ENCODE measurements at places on chromosomes 5 and 9. TPM values are rescaled to one million over a fixed set of nuclear protein-coding genes. Genes with fewer than 3 reads are reported as not detected.

Gene RAD23B
- total RNA-seq = 113 TPM

Gene LEAP2
- 2.9 TPM for total RNA-seq

Gene MYOT
- not detected for total RNA-seq

Gene SPRY4
- total RNA-seq = 0.71 TPM

Gene PAEP
- not detected for total RNA-seq

Gene PTBP3
- 83.5 TPM for total RNA-seq

Gene SPINK6
- total RNA-seq = not detected

GRCh38 chr5:134656690-134657089, 8.1 kb downstream of the SEC24A start:
- H3K4me3 ChIP-seq = no peak overlapping the region
- peaks cover 15% of the 10 kb centered on the region for H3K4me1 ChIP-seq
- peaks cover 83% of the 10 kb centered on the region for H3K36me3 ChIP-seq

GRCh38 chr5:40332970-40333369, 346.7 kb upstream of the PTGER4 start:
- H3K4me3 ChIP-seq = peak overlapping the region; percentile 34
- no peak overlapping the region for H3K27ac ChIP-seq
- no peaks in the 10 kb centered on the region for H3K36me3 ChIP-seq
- peaks cover 9% of the 10 kb centered on the region for H3K4me1 ChIP-seq
- ATAC-seq = no peak

DNA sequence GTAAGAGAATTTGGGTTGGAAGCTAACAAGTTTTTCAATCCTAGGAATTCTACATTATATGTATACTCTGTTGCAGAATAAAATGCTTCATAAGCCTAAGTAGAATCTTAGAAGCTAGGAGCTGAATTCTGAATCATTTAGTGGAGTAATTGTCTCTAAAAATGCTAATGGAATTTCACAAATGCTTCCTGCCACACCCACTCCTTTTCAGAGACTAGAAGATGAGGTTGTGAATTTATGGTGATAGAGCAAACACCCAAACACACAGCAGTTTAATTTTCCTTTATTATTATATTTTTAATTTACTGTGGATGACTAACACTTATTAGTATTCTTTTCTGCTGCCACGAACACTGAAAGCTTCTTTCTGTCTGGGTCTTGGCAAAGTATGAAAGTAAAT, 208.0 kb upstream of the PDE4D start:
- no peak overlapping the region for H3K4me3 ChIP-seq
- no peak for ATAC-seq
- H3K27ac ChIP-seq = no peak overlapping the region

GRCh38 chr9:29212397-29213387, 1639.4 kb upstream of the C9orf72 start:
- H3K4me3 ChIP-seq = peak overlapping the region; percentile 59
- H3K36me3 ChIP-seq = no peaks in the 10 kb centered on the region
- no peak for ATAC-seq
- H3K4me1 ChIP-seq = peaks cover 6% of the 10 kb centered on the region

DNA sequence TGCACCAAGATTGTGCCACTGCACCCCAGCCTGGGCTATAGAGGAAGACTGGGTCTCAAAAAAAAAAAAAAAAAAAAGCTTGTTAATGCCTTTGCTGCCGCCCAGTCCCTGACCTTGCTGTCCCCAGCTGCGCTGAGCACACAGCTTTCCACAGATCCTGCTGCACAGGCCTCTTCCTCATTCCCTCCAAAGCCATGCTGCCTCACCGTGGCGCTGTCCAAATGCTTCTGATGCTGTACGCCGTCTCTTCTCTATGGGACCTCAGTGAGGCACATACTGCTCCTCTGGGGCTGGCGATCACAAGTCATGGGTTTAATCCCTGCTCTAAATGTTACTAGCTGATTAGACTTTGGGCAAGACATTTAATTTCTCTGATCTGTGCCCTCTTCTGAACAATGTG, 234.1 kb downstream of the FBXL7 start:
- H3K4me3 ChIP-seq = no peak overlapping the region
- no peak overlapping the region for H3K27ac ChIP-seq
- no peaks in the 10 kb centered on the region for H3K4me1 ChIP-seq
- no peaks in the 10 kb centered on the region for H3K27me3 ChIP-seq

DNA sequence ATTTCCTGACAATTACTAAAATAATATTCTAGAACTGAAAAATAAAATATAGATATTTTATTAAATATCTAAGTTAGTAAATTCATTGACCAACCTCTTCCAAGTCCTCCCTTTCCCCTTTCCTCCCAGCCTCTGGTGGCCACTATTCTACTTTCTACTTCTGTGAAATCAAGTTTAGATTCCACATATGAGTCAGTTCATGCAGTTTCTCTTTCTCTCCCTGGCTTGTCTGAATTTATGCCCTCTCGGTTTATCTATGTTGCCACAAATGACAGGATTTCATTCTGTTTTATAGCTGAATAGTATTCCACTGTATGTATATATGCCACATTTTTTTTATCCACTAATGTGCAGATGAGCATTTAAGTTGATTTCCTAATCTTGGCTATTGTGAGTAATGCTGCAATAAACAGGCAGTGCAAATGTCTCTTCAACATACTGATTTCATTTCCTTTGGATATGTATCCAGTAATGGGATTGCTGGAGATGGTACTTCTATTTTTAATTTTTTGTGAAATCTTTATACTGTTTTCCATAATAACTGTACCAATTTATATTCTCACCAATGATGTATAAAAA, 52.3 kb downstream of the WDR36 start:
- no peak overlapping the region for H3K27ac ChIP-seq
- H3K27me3 ChIP-seq = peaks cover 3% of the 10 kb centered on the region
- H3K36me3 ChIP-seq = no peaks in the 10 kb centered on the region
- ATAC-seq = peak; percentile 88
- H3K4me1 ChIP-seq = peaks cover 8% of the 10 kb centered on the region

DNA sequence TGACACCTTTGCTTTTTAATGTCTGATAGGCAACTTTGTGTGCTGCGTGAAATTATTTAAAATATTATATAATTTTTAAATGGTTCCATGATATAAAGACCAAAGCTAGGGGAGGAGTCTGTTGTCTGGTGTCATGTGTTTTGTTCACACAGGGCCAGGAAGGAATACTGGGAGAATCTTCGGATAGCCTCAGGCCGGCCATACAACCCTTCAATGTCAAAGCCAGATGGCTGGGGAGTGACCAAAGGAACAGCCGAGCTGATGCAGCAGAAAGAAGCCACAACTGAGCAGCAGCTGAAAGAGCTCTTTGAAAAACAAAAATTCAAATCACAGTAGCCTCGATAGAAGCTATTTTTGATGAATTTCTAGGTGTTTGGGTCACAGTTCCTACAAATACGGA, 19.2 kb downstream of the BHMT start:
- no peak overlapping the region for H3K4me3 ChIP-seq
- no peak for ATAC-seq
- H3K27ac ChIP-seq = no peak overlapping the region
- H3K36me3 ChIP-seq = no peaks in the 10 kb centered on the region
- peaks cover 6% of the 10 kb centered on the region for H3K27me3 ChIP-seq

- no peaks in the 10 kb centered on the region for H3K4me1 ChIP-seq
- H3K36me3 ChIP-seq = no peaks in the 10 kb centered on the region
- no peaks in the 10 kb centered on the region for H3K27me3 ChIP-seq
- H3K27ac ChIP-seq = no peak overlapping the region
- ATAC-seq = no peak
- H3K4me3 ChIP-seq = no peak overlapping the region
These were observed 490.2 kb downstream of the PRR16 start for GRCh38 chr5:120954255-120954654.

- peaks cover 18% of the 10 kb centered on the region for H3K4me1 ChIP-seq
- H3K27me3 ChIP-seq = no peaks in the 10 kb centered on the region
- no peak overlapping the region for H3K27ac ChIP-seq
- H3K36me3 ChIP-seq = peaks cover 77% of the 10 kb centered on the region
- ATAC-seq = no peak
These were observed 4.3 kb downstream of the CD74 start for GRCh38 chr5:150408231-150408943.

DNA sequence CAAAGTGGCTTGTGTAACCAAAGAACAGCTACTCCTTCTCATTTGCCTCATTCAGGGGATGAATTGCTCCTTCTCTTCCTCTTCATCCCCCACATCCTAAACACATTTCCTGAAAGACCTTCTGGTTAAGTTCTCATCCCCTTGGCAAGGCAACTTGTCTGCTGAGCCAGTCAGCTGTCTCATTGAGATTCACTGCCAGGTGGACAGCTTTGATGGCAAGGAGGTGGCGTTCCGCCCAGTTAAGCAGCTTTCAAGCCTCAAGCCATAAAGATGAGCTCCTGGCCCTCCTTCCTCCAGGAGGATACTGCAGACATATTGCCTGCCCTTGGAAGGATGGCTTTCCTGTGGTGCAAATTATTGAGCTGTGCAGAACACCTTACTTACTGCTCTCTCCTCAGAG, 448.6 kb upstream of the MPDZ start:
- H3K27me3 ChIP-seq = no peaks in the 10 kb centered on the region
- no peaks in the 10 kb centered on the region for H3K36me3 ChIP-seq
- ATAC-seq = no peak
- H3K4me3 ChIP-seq = no peak overlapping the region

DNA sequence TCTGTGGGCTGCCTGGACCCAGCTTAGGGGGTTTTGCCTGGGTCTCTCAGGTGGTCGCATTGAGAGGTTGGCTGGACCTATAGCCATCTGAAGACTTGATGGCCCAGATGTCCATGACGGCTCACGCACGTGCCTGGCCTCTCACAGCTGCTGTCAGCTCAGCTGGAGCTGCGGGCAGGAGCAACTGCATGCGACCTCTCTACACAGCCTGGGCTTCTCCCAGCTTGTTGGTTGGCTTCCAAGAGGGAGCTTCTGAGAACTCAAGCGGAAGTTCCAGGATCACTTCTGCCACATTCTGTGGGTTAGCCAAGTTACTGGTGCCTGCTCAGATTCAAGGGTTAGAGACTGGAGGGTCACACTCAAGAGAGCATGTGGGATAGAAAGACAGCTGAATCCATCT, 99.2 kb downstream of the DAPK1 start:
- H3K4me3 ChIP-seq = no peak overlapping the region
- H3K36me3 ChIP-seq = no peaks in the 10 kb centered on the region
- H3K27ac ChIP-seq = no peak overlapping the region
- no peaks in the 10 kb centered on the region for H3K4me1 ChIP-seq

DNA sequence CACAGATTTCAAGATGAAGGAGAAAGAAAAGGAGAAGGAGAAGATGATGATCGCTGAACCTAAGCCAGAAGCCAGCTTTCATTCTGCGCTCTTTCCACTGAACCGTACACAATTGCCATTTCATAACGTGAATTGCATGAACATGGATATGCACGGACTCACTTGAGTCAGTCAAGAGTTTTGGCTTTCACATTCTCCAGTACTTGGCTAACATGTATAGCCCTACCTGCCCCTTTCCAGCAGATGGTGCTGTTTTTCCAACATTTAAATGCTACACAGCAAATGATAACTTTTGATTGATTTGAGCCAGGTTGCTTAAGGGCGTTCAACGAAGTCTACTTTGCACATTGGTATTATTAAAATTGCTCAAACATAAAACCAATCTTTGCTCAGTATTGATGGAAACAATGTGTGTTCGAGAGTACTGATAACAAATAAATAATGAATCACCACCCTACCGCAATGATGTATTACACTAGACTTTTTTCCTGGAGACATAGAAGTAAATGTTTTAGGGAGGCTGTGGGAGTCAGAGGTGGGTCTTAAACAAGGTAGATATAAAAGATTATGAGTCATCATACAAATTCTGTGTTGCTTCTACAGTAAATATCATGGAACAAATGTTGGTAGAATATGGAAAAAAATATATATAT, 196.4 kb downstream of the TRPM3 start:
- H3K4me3 ChIP-seq = no peak overlapping the region
- no peak overlapping the region for H3K27ac ChIP-seq
- peak; percentile 39 for ATAC-seq
- no peaks in the 10 kb centered on the region for H3K27me3 ChIP-seq
- H3K36me3 ChIP-seq = no peaks in the 10 kb centered on the region
- H3K4me1 ChIP-seq = no peaks in the 10 kb centered on the region

GRCh38 chr5:39513236-39513635, 88.5 kb upstream of the DAB2 start:
- H3K4me3 ChIP-seq = no peak overlapping the region
- no peaks in the 10 kb centered on the region for H3K4me1 ChIP-seq
- H3K27ac ChIP-seq = no peak overlapping the region
- H3K27me3 ChIP-seq = peaks cover 7% of the 10 kb centered on the region
- no peaks in the 10 kb centered on the region for H3K36me3 ChIP-seq
